ENCODE measurements at places on chromosomes 6 and 20. TPM values are rescaled to one million over a fixed set of nuclear protein-coding genes. Genes with fewer than 3 reads are reported as not detected.

HLA-DQA1 gene
- total RNA-seq, result not detected

DNA sequence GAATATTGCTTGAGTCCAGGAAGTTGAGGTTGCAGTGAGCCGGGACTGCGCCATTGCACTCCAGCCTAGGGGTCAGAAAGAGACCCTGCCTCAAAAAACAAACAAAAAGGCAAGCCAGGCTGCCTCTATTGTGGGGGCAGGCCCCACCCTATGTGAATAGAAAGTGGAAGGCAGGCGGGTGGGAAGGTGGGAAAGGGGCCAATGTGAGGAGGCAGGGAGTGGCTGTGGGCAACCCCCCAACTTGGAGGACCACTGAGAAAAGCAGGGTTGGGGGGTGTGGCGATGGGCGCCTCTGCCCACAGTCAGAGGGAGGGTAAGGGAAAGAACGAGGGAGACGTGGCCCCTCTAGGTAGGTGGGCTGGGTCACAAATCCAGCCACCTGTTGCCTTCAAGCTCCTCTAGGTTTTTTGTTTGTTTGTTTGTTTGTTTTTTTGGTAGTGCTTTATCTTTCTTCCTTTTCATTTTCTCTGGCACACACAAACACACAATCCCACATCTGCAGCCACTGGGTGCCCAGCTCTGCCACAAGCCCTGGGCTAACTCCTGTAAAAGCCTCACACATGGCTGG, 5.3 kb upstream of the AP5S1 start:
- no peak for DNase-seq

DNA sequence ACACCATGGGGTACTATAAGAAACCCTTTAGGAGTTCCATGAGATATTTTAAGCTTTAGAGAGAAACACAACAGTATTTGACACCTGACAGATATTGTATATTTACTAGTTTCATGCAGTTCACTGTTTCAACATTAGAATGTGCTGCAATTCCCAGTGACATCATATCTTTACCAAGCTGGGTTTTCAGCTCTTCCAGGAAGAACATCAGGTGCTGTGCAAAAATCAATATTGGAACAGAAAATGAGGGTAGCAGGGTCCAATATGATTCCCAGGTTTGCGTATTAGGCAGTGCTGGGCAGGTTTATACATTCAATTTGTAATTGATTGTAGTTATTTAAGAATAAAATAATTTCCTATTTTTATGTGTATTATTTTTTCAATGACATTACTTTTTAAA, 500.0 kb upstream of the EPHA7 start:
- DNase-seq, result no peak

- DNase-seq, result no peak
Measured at GRCh38 chr20:44533928-44534327, 12.1 kb upstream of the SERINC3 start.

GRCh38 chr20:54497931-54498718, 22.7 kb downstream of the DOK5 start:
- DNase-seq, result no peak

C6orf163 gene
- total RNA-seq, result 2.7 TPM

TMC2 gene
- not detected for total RNA-seq

- DNase-seq, result no peak
Measured at GRCh38 chr6:89353702-89354392, 1.3 kb upstream of the UBE2J1 start.

PCK1 gene
- total RNA-seq, result not detected

- DNase-seq, result no peak
Measured at GRCh38 chr6:168196881-168197635, 118.0 kb upstream of the FRMD1 start.

C6orf15 gene
- not detected for total RNA-seq

LINC00237 gene
- total RNA-seq, result not detected

ACTL10 gene
- total RNA-seq, result 2.4 TPM

- no peak for DNase-seq
Measured at GRCh38 chr6:158042245-158042798, 60.7 kb downstream of the SYNJ2 start.

- DNase-seq, result no peak
Measured at GRCh38 chr6:55902796-55903195, 27.4 kb upstream of the BMP5 start.

DNA sequence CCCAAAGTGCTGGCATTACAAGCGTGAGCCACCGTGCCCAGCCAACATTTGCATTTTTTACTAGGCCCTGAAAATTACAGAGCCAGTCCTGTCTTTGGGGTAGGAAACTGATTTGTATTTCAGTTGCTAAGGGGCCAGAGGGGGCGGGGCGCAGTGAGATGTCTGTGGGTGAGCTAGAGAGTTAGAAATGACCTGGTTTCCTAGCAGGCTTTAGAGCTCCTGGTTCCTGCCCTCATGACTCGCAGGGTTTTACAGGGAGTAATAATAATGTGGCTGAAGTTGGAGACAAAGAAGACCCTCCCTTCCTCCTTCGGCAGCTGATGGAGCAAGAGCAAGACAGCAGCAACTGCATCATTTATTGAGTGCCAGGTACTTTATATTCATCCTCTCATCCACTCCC, 131.5 kb downstream of the TFAP2C start:
- DNase-seq, result no peak

- no peak for DNase-seq
Measured at GRCh38 chr6:111211411-111212030, 124.2 kb downstream of the SLC16A10 start.

MCCD1 gene
- not detected for total RNA-seq

- DNase-seq, result no peak
Measured at GRCh38 chr6:138105446-138105845, 1.8 kb downstream of the PERP start.

DNA sequence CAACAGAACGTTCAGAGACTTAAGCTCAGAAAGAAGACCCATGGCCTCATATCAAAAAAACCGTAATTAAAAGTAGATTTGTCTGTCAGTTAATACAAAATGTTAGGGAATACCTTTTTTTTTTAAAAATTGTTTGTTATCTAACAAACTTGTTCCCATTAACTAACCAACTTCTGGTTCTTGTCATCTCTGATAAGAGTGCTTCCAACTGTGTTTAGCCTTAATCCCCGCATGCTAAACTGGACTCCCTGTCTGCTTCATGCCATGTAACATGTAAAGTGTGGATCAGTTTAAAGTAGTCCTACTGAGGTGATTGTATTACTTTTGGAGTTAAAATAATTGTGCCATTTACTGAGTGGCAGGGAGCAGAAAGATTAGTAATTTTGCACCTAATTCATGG, 6.3 kb downstream of the JARID2 start:
- DNase-seq, result no peak

GRCh38 chr6:3297006-3297405, 38.3 kb downstream of the PSMG4 start:
- DNase-seq, result no peak

- DNase-seq, result no peak
Measured at GRCh38 chr6:89073014-89073620, 7.4 kb upstream of the PNRC1 start.

GRCh38 chr20:63530788-63531160, 6.4 kb downstream of the PTK6 start:
- DNase-seq, result no peak

CDH4 gene
- 0.08 TPM for total RNA-seq

ZSCAN9 gene
- total RNA-seq, result 1.6 TPM

PACRG gene
- total RNA-seq, result not detected

DNA sequence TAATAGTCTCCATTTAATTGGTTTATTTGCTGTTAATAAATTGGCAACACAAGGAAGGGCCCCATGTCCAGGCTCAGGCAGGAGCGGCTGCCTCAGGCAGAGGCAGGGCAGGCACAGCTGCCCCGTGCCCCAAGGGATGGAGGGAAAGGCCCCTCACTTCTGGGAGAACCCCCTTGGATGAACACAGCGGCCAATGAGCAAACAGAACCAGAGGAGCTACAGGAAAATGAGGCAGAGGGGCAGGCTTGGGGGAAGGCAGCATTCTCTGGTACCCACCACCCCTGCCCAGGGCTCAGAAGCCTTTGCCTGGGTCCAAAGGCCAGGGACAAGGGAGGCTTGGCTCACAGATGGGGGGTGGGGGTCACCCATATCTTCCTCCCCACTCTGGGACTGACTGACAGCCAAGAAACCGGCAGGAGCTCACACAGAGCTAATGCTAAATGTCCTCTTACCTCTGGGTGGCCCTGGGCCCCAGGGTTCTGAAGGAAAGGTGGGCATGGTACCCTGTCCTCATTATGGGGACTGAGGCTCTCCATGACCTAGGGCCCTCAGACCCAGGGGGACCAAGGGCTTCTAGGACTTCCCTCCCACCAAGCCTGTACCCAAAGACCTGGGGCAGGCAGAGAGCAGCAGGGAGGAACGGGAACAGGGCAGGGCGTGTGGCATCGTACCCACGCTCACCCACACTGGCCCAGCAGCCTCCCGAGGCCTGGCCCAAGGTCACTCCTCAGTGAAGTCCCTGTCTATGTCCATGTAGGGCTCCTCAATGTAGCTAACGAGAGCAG, 47.0 kb downstream of the MYH7B start:
- DNase-seq, result no peak

DNA sequence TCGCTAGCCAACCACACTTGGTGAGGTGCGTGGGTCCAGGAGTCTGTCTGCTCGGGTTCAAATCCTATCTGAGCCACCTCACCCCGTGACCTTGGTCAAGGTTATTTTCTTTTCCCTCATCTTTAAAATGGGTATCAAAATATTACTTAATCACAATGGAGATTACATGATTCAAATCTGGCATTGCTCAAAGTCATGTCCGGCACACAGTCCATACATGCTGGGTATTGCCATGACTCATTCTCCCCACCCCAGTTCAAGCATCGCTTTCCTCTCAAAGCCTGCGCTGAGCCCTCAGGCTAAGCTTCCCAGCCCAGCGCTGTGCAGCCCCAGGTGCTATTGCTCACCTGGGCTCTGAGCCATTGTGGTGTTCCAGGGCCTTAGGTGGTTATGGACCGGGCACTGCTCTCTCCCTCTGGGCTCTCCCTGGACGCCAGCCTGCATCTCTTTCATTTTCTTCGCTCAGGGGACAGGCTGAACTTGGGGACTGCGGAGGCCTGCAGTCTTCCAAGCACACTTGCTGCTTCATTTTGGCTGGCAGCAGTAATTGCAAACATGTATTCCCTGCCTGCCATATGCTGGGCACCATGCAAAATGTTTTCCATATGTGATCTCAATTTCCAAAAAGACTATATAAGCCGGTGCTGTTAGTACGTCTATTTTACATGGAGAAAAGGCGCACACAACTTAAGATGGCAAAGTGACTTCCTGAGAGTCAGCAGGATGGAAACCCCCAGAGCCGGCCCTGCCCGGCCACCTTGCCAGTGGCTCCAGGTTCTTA, 27.3 kb downstream of the WRNIP1 start:
- no peak for DNase-seq

- DNase-seq, result no peak
Measured at GRCh38 chr6:40504274-40504673, 82.9 kb downstream of the LRFN2 start.

GRCh38 chr6:37696841-37697662, 631 bp downstream of the MDGA1 start:
- DNase-seq, result peak; percentile 54

All from activated naive CD4-positive, alpha-beta T cell treated with anti-CD3 and anti-CD28 coated beads, Interleukin-2, amount 50 U/mL, for 72 hours (primary cell).